ENCODE measurements at places on chromosomes 5 and 9.

- no peak for DNase-seq
These were observed 44.6 kb upstream of the ADRB2 start for GRCh38 chr5:148781766-148782165.

- DNase-seq: no peak
These were observed 65.6 kb downstream of the TEX10 start for GRCh38 chr9:100287186-100287585.

- DNase-seq: no peak
These were observed 498.8 kb downstream of the ARHGEF28 start for GRCh38 chr5:74124826-74125225.

GRCh38 chr5:138763037-138763778, 10.0 kb downstream of the CTNNA1 start:
- no peak for DNase-seq

GRCh38 chr5:143101121-143101520, 302.4 kb downstream of the NR3C1 start:
- DNase-seq: no peak

DNA sequence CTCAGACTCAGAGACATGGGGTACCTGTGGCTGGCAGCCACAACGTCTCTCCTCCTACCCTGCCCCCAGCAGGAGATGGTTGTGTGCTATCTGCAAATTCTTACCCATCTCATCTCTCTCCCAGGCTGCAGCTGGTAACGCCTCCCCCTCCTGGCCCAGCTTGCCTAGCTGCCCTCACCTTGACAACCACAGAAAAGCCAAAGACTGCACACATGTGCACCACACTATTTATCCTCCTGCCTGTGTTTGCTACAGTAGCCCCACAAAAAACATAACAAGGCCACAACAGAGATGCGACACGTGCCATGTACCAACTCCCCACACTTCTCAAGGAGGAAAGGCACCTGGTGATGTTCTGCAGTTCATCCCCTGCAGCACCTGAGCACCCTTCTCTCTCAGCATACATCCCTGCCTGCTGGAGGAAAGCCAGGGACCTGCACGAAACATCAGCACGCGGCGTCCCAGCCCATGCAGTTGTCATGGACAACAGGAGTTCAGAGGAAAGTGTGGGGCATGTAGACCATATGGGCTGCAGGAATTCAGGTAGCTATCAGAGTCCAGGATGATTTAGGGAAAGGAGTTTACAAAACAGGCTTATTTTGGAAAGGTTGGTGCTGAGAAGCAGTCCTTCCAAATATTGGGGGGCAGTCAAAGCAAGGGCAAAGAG, 168.7 kb downstream of the C5orf15 start:
- DNase-seq: no peak

DNA sequence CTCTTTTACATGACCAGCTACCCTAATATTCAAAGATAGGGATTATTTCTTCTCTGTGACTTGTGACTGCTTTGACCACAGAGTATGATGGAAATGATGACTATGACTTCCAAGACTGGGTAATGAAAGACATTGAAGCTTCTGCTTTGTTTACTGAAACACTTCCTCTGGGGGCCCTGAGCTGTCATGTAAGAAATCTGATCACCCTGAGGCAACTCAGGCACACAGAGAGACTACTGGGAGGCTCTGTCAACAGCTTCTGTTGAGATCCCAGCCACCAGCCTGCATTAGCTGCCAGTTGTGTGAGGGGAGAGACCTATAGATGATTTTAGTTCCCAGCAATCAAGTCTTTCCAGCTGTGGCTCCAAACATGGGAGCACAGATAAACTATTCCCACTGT, 76.5 kb downstream of the KCTD16 start:
- DNase-seq: no peak

GRCh38 chr9:81224166-81225081, 464.9 kb downstream of the TLE1 start:
- no peak for DNase-seq

DNA sequence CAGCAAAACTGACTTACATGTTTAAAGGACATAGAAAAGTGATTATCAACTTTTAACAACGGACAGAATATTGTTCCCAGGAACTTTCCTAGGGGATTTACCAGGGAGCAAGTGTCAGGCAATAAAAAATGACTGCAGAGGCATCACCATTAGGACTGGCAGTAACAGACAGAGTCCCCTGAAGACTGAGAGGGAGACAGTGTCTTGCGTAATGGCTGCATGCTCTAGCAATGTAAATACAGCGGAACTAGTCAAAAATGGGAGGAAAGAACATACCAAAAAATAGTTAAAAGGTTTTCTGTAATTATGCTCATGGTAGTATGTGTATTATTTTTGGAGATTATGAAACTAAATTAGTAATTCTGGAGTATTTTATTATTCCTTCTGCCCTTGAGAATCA, 181.8 kb downstream of the CRB2 start:
- no peak for DNase-seq

All from NCI-H187 (cell line).